ENCODE measurements at places on chromosomes 2 and 18. TPM values are rescaled to one million over a fixed set of nuclear protein-coding genes. Genes with fewer than 3 reads are reported as not detected.

The FHL2 gene
- total RNA-seq, result 92.4 TPM

The CTNNA2 gene
- total RNA-seq, result 0.36 TPM

The LBH gene
- total RNA-seq, result 61.2 TPM

The TOGARAM2 gene
- total RNA-seq, result under 0.01 TPM

The HMSD gene
- 0.09 TPM for total RNA-seq

The KCNIP3 gene
- 2.9 TPM for total RNA-seq

The RFTN2 gene
- total RNA-seq, result 16.4 TPM

The TBC1D8 gene
- total RNA-seq, result 21.3 TPM

The CDK5R2 gene
- not detected for total RNA-seq

The RGPD4 gene
- 0.16 TPM for total RNA-seq

The MAP2 gene
- total RNA-seq, result 2.1 TPM

The LYPD1 gene
- 0.74 TPM for total RNA-seq

The MYO5B gene
- total RNA-seq, result 0.16 TPM

The MEIS1 gene
- total RNA-seq, result 78.2 TPM

The GKN2 gene
- total RNA-seq, result not detected

Data from fibroblast of the aortic adventitia (primary cell).